ENCODE measurements at places on chromosomes 7 and 10. TPM values are rescaled to one million over a fixed set of nuclear protein-coding genes. Genes with fewer than 3 reads are reported as not detected.

MINDY3 gene
- total RNA-seq: 24.9 TPM

PHTF2 gene
- 62.0 TPM for total RNA-seq

BLNK gene
- total RNA-seq: 201 TPM

C10orf120 gene
- not detected for total RNA-seq

PTF1A gene
- not detected for total RNA-seq

PRTFDC1 gene
- total RNA-seq: not detected

SPDYE2 gene
- not detected for total RNA-seq

CACNA2D1 gene
- not detected for total RNA-seq

FXYD4 gene
- total RNA-seq: not detected

SLC39A12 gene
- total RNA-seq: not detected

HHEX gene
- total RNA-seq: 1.7 TPM

TMEM178B gene
- total RNA-seq: not detected

AGAP6 gene
- 17.1 TPM for total RNA-seq

VGF gene
- total RNA-seq: 1.5 TPM

HTR5A gene
- total RNA-seq: not detected

NKX2-3 gene
- total RNA-seq: not detected

SVOPL gene
- not detected for total RNA-seq

SHH gene
- total RNA-seq: not detected

NANOS1 gene
- 7.5 TPM for total RNA-seq

WNT16 gene
- not detected for total RNA-seq

CHST15 gene
- total RNA-seq: 14.7 TPM
